ENCODE measurements at places on chromosomes 7 and 10.

DNA sequence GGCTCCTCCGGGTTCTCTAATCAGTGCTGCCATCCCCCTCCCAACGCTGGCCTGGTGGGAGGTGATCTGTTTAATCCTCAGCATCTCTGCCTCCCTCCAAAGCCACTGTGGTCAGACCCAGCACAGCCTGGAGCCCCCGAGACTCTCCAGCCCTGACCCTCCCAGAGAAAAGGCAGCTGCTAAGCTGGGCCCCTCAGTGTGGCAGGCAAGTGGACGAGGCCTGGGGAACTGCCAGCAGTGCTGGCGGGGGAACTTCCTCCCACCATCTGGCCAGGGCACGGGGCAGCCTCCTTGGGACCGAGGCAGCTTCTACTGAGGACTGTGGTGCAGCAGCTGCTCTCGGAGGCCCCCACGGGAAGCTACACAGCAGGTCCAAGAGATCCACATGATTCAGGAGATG is 51.1 kb downstream of the DPYSL4 start:
- no peak for DNase-seq

DNA sequence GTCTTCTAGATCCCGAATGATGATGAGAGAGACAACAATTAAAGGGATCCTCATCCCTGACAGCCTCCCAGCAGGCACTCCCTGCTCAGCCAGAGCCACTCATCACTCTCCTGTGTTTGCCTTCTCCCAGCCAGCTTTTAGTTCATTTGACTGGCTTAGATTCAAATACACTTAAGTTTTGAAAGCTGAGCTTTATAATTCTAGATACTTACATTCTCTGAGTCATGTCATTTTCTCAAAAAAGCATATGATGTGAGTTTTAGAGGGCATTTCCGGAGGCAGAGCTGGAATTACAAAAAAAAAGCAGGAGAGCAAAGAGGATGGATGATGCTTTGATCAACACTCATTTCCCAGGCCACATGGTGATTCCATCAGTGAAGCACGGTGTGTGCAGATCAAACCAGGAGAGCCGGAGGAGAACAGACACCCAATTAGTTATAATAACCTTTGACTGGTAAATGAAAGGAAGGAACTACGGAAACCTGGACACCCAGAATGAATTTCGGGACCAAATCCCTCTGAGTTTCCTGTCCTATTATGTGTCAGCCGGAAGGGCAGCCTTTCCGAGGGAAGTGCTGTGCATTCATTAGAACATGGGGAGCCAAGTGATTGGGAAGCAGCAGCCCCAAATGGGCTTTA is 81.5 kb upstream of the HPS1 start:
- DNase-seq, result no peak

DNA sequence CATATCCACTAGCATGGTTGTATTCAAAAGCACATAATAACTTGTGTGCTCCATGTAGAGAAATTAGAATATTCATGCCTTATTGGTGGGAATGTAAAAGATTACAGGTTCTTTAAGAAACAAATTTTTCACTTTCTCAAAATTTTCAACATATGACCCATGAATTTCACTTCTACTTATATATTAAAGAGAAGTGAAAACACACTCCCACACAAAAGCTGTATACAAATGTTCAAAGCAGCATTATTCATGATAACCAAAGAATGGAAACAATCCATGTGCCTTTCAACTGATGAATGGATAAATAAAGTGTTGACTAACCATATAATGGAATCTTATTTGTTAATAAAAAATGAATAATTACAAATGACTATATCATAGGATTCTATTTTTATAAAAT is 694.5 kb upstream of the PCDH15 start:
- DNase-seq, result no peak

DNA sequence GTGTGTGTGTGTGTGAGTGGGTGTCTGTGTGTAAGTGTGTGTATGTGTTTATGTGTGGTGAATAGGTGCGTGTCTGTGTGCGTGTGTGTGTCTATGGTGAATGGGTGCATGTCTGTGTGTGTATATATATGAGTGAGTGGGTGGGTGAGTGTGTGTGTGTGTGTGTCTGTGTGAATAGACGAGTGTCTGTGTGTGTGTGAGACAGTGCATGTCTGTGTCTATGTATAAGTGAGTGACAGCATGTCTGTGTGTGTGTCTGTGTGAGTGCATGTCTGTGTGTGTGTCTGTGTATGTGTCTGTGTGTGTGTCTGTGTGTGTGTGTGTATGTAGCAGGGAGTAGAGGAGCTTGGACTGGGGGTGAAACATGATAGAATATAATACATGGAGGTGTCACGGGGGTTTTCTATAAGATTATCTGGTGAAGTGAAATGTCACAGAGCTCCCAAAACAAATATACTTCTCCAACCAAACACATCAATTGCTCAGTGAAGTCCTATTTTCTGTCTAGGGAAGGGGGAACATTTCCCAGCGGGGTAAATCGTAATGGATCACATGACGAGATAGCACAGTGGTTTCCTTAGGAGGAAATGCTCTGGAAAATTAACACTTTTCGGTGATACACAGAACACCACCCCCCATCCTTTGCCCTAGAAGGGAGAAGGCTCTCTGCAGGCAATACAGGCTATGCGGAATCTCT is 723.3 kb upstream of the CELF2 start:
- no peak for DNase-seq

GRCh38 chr10:54066646-54067045 is 734.4 kb downstream of the PCDH15 start:
- no peak for DNase-seq

DNA sequence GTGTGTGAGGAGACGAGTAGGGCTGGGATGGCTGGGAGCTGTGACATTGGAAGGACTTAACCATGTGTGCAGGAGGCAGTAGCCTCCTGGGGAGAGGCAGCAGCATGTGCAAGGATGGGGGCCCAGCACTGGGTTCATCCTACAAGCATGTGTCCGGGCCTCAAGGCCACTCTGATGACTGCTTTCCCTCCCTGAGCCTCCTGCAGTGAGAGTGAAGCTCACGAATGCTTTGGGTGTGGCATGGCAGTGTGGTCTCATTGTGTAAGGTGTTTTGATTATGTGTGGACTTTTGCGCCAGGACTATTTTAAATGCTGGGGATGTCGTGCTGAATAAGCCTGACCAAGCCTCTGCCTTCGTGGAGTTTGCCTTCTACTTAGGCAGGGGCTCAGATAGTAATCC is 122.0 kb upstream of the INSYN2A start:
- DNase-seq, result no peak

- DNase-seq, result no peak
Measured at GRCh38 chr10:44180321-44181168, 204.4 kb downstream of the CXCL12 start.

GRCh38 chr10:116465546-116465945 is 37.9 kb downstream of the PNLIPRP3 start:
- no peak for DNase-seq

DNA sequence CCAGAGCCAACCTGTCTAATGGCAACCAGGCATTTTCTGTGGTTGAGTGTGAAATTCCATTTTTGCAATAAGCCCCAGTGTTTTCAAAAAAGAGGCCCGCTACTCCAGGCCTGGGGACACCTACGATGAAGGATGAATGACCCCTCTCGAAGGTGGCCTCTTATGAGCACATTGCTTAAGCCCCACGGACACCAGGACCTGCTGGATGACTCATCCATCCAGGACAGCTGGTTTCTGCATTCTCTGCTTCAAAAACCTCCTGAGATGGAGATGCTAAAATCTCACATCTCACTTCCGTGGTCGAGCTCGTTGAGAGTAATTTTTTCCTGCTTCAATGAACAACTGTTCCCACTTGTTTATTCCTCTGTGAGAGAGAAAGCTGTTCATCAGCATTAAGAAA is 150.2 kb upstream of the FZD8 start:
- DNase-seq, result no peak

- no peak for DNase-seq
Measured at GRCh38 chr7:143390104-143390772, 9.1 kb downstream of the ZYX start.

DNA sequence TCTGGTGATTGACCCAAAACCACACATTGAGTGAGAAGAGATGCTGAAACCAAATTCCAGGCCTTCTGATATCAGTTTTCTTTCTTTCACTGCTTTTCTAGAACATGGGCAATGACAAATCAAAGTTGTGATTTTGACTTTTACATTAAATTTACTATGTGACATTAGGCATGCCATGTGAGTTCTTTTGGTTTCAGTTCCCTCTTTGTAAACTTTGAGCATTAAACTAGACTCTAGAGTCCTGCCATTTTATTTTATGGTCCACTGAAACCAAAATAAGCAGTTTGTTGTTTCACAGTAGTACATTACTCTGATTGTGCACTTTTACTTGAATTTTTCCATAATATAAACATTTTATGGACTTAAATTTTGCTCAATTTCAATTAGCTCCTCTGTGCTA is 381.1 kb upstream of the SEMA3D start:
- no peak for DNase-seq

DNA sequence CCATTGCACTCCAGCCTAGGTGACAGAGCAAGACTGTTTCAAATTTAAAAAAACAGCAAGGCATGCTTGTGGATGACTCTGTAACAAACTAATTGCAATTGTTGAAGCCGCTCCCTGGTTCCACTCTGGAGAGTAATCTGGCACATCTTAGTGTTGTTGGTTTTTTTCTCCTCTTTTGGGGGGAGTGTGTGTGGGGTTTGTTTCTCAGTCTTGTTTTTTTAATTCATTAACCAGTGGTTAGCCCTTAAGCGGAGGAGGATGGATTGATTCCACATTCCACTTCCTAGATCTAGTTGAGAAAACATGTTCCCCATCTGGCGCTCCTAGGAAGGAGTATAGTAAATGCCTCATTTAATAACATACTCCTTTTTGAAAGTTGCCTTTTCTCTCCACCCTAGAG is 8.6 kb upstream of the ZNF713 start:
- no peak for DNase-seq

- no peak for DNase-seq
Measured at GRCh38 chr10:117610321-117610720, 67.8 kb downstream of the EMX2 start.

GRCh38 chr10:75694790-75695189 is 263.4 kb downstream of the LRMDA start:
- DNase-seq, result no peak
